NCI-H1417 treated with DMSO at 0.1 percent for 48 hours (cell line): ENCODE measurements at places on chromosomes 1 and 21.

- no peak for DNase-seq
Observed at GRCh38 chr1:178612261-178612660, 99.4 kb downstream of the TEX35 start.

DNA sequence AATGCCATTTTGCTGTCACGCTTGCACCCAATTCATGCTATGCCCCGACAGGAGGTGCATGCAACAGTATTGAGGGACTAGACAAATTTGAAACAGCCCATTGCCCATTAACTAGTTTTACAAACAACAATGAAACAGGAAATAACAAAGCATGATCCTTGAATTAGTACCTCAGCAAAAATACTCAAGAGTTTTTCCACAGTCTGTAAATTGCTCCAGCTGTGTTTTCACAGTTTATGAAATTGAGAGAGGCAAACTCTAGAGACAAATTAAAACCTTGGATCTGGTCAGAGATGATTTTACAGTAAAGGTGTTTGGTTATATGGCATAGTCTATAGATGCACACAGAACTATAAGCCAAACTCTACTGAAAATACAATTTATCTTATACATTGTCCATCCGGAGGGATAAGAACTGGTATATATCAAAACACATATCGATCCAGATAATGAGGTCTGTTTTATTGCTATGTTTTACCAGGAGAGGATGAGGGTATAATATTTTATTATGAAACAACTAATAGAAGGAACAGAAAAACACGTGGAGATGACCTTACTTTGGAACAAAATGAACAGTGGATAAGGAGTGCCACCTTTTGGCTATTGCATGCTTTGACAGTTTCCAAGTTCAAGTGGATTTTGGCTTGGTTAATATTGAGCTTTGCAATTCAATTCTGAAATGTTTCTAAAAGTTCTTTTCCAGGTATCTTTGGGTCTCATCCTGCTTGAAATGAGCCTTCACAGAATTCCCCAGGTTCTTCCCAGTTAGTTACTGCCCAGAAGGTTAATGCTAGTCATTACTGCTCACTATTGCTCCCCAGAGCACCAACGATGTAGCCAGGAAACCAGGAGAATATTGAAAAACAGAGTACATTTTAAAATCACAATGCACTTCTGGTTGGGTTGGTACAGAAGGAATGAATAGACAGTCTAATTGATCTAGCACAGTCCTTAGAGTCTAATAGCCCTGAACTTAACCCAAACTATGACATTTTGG is 45.7 kb downstream of the ZC3H11B start:
- DNase-seq: no peak

GRCh38 chr1:99527078-99527477 is 118.8 kb upstream of the PALMD start:
- DNase-seq: no peak

DNA sequence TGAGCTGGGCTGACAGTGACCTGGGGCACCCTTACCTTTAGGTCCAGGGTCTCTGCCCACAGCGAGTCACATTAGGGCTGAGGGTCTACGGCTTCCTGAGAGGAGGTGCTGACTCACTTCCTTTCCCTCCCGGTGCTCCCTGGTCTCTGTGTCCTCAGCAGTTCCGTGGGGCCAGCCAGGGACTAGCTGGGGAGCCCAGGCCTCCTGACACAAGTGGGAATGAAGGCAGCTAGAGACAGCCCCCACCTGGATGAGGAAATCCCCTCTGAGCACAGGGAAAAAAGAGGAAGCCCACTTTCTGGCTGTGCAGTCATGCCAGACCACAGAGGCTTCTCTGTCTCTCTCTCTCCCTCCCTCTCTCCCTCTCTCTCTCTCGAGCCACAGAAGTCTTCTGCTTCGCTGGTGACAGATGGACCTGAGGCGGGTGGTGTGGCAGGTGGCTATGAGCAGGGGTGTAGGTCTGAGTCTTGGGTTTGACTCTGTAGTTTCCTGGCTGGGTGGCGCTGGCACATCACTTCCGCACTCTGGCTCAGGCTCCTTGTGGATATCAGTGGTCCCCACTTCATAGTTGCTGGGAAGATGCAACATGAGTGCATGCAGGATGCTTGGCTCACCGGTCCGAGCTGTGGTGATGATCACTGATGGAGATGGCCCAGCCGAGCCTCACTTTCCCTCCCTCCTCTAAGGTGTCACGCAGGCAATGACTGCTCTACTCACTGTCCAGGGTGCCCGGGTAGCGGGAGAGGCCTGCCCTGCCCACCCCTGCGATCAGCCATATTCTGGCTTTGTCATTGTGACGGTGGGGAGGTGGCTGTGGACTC is 3.5 kb downstream of the SLC66A1 start:
- DNase-seq: no peak

DNA sequence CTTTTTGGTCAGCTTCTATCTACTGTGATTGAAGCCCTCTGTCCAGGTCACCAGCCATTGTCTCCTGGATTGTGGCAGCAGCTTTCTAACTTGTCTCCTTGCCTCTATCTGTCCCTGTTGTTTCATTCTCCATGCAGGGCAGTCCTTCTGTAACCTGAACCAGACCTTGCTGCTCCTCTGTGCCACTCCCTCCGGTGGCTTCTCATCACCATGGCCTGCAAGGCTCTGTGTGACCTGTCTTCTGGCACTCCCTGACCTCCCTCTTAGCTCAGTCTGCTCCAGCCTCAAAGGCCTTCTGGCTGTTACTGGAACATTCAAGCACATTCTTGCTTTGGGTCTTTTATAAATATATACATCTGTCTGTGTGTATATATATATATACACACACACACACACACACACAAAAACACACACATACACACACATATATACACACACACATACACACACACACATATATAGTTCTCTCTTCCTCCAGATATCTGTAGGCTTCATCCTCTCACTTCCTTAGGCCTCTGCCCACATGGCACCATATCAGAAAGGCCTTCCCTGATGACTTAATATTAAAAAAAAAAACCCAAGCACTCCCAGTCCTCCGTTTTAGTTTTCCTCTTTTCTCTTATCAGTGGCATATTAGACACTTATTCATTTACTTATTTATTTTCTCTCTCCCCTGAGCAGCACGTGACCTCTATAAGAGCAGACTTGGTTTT is 21.2 kb upstream of the JUN start:
- no peak for DNase-seq
